ELR (cell line): ENCODE measurements at places on chromosomes 4 and X.
A peak's percentile ranks its signal among the peaks of the same experiment; 100 is the strongest.

- DNase-seq, result no peak
Observed at GRCh38 chr4:82773057-82773456, 25.5 kb downstream of the SCD5 start.

GRCh38 chr4:66160606-66161005, 490.3 kb upstream of the EPHA5 start:
- no peak for DNase-seq

DNA sequence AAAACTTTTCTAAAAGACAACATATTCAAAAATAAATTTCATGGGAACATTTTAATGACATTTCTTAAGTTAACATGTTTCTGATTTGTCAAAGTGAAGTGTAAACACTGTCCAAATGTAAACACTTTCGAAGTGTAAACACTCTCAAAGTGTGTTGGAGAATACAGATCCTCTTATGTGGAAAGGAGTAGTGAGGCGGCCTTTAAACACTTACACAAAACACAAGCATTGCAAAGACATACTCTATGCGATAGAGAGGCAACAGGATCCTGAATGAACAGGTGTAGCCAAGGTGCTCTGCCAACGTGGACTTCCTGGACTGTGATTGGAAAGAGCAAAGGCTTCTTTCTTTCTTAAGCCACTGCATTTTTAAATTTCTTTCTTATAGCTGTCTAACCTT, 62.7 kb upstream of the PGM2 start:
- no peak for DNase-seq

- peak; percentile 32 for DNase-seq
Observed at GRCh38 chr4:36332023-36332781, 50.8 kb downstream of the DTHD1 start.
